ENCODE measurements at places on chromosomes 7 and 10.

DNA sequence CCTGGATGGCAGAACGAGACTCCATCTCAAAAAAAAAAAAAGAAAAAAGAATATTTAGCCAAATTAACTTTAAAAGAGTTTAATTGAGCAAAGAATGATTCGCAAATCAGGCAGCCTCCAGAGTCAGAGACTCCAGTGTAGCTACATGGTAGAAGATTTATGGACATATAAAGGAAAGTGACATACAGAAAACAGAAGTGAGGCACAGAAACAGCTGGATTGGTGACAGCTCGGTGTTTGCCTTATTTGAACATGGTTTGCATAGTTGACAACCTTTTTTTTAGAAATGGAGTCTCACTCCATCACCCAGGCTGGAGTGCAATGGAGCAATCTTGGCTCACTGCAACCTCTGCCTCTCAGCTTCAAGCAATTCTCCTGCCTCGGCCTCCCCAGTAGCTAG lies 35.2 kb upstream of the TNS3 start:
- DNase-seq: no peak

DNA sequence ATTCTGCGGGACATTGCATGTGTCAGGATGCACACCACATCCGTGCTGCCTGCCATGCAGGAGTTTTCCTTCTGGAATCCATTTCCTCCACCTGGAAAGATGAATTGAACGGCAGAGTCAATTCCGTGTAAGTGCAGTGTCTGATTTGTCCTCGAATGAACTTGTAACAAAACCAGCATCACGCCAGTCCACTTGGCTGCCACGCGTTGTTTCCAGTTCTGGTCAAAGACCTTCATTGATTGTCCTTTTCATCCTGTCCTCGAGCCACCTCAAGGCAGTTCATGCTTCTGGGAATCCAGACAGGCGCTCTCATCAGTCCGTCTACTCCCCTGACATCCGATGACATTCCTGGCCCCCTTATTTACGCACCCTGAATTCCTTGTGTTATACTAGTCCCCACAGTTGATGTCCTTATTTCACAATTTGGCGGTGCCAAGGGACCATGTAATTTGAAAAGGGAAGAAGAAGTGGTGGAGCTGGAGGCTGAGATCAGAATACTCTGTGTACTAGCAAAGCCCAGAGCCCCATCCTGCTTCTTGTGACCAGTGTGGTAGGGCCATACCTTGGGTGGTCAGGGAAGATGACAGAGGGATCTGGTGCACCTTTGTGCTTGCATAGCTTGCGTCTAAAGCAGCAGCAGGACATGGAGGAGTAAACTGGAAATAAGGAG lies 502.2 kb downstream of the PLXNA4 start:
- no peak for DNase-seq

DNA sequence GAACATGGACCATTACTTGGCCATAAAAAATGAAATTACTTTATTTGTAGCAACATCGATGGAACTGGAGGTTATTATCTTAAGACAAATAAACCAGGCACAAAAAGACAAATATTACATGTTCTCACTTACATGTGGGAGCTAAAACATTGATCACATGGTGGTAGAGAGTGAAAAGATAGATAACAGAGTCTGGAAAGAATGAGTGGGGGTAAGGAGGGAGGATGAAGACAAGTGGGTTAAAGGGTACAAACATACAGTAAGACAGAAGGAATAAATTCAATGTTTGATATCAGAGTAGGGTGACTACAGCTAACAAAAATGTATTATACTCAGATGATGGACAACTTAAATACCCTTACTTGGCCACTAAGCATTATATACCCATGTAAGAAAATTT lies 100.0 kb upstream of the WNT16 start:
- no peak for DNase-seq

DNA sequence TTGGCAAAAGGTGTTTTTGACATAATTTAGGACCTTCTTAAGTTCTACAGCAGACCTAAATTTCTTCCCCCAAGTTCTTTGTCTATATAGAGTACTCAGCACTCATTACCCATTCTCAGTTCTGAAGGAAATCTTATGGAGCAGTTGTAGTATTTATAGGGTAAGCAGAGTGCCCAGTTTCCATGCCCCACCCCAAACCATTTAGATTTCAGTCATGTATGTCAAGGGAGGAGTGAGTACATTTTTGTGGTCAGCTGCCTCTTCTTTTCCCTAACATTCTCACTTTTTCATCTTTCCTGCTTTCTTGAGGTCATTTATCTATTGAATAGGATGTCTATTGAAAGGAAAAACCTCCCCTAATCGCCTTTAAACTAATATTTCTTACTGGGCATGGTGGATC lies 83.3 kb downstream of the KAT6B start:
- DNase-seq: no peak

DNA sequence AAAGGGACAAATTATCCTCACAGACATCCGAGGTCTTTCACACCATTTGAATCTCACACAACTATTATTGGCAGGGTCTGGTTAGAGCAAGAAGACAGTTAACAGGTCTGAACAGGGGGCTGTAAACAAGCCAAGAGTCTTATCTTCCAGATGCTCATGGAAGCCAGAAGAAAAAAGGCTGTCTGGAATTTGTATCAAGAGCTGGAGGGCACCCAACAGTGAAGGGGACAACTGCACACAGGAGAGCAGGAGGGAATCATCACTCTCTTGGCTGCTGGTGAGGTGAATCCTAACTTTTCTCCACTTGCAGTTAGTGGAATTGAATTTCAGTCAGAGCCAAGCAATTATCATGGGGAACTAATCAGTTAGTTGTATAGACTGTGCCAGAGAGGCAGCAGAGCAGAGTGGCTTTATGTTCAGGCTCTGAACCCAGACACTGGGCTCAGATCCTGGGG lies 880.2 kb upstream of the AUTS2 start:
- no peak for DNase-seq

GRCh38 chr7:82562716-82563404 lies 119.3 kb upstream of the CACNA2D1 start:
- DNase-seq: no peak

- DNase-seq: no peak
Observed at GRCh38 chr7:128054511-128054910, 23.3 kb upstream of the LRRC4 start.

DNA sequence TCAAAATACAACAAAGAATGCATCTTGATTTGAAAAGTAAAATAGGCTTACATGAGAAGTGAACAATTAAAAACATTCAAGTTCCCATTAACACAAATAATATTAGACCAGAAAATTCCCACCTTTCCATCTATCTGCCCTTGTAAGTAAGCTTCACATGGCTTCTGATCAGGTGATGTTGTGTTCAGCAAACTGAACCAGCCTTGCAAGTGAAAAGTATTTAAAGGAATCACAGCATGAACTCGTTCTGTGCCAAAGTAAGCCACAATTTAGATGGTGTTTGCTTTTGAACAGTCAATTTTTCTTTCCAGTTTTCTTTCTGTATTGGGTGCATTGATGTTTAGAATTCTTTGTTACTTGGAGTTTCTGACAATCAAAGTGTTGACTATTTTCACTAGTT lies 347.9 kb downstream of the TNS3 start:
- DNase-seq: no peak

DNA sequence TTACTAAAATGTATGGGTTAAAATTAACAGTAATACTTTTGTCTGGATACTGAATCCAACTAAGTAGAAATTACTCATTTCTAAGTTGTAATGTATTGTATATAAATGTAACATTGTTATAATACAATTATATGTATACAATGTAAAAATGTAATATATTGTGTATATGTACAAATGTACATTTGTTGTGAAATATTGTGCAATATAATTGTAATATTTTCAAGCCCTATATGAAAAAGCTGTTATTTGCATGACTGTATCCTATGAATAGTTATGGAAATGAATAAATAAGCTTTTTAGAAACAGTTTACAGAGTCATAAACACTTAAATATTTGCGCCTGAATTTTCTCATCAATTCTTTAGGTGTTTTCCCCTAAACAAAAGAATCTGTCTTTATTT lies 20.3 kb upstream of the UMAD1 start:
- DNase-seq: no peak
